ENCODE measurements at places on chromosomes 6 and 20.

DNA sequence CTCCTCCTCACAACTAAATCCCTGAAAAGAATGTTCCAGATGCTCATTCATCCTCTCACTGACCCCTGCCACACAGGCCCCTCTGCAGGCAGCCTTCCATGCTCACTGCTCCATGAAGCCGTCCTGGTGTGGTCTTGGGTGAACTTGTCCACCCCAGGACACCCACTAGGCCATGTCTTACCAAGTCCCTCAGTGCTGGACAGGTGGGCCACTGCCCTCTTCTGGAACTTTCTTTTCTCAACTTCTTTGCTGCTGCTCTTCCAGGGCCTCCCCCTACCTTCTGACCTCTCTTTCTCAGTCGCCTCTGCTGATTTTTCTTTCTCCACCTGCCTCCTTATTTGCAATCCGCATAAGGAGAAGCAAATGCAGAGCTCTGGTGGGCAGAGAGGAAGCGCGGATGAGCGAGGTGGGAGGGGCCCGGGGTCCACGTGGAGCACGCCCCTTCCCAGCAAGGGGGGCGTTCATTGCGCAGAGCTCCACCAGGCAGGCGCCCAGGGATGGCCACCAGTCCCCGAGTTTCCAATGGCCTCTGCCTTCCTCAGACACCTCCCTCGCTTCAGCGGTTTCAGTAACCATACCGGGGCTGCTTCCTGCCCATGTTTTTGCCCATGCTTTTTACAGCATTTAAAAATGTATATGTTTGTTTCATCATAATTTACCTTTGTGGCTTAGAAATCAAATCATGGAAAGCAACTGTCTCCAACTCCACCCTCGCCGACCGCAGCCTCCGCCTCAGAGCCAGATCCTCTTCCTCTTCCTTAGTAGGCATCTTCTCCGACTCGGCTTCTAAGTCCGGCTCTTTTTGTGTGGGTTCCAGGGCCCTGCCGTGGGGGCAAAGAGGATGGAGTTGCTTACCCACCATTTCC, 129.6 kb downstream of the ZDHHC14 start:
- no peaks in the 10 kb centered on the region for H3K4me1 ChIP-seq
- H3K4me3 ChIP-seq: no peak overlapping the region
- no peaks in the 10 kb centered on the region for H3K36me3 ChIP-seq
- no peaks in the 10 kb centered on the region for H3K27me3 ChIP-seq

DNA sequence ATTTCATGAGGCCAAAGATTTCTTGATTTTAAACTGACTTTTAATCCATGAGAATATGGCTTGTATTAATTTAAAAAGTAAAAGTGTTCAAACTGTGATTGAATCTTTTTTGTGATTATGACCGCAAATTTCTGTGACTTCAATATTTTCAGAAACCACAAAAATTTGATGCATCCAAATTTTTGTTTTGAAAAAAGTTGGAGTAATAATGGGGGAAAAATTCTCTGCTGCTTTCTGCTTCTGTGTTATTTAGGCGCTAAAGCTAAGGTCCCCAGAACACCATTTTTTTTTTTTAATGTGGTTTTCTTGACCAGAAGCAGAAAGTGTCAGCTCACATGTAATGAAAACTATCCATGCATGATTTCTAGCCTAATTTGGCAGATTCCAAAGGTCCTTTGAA, 65.3 kb downstream of the GRIK2 start:
- no peak overlapping the region for H3K4me3 ChIP-seq
- H3K4me1 ChIP-seq: no peaks in the 10 kb centered on the region
- H3K27ac ChIP-seq: no peak overlapping the region

- no peak overlapping the region for H3K27ac ChIP-seq
- no peak for DNase-seq
- no peaks in the 10 kb centered on the region for H3K27me3 ChIP-seq
- H3K4me3 ChIP-seq: no peak overlapping the region
- no peaks in the 10 kb centered on the region for H3K36me3 ChIP-seq
Measured at GRCh38 chr6:6751619-6752023, 163.1 kb downstream of the LY86 start.

GRCh38 chr20:8115436-8115835, 16.6 kb upstream of the PLCB1 start:
- DNase-seq: no peak
- no peak overlapping the region for H3K4me3 ChIP-seq
- H3K4me1 ChIP-seq: peaks cover 18% of the 10 kb centered on the region
- no peaks in the 10 kb centered on the region for H3K36me3 ChIP-seq
- no peaks in the 10 kb centered on the region for H3K27me3 ChIP-seq
- H3K27ac ChIP-seq: no peak overlapping the region

DNA sequence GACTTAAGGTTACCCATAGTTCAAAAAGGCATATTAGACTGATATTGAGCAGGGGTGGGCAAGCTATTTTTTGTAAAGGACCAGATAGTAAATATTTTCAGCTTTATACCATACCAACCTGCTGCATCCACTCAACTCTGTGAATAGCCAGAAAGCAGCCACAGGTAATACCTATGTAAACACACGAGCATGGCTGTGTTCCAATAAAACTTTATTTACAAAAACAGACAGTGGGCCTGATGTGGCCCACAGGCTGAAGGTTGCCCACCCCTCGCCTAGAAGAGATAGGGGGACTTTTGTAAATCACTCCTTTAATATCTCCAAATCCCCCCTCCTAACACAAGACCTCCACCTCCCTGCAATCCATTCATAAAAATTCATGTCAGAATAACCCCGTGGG, 64.4 kb downstream of the PSMG4 start:
- no peaks in the 10 kb centered on the region for H3K27me3 ChIP-seq
- no peak for DNase-seq
- no peak overlapping the region for H3K4me3 ChIP-seq
- no peak overlapping the region for H3K27ac ChIP-seq

DNA sequence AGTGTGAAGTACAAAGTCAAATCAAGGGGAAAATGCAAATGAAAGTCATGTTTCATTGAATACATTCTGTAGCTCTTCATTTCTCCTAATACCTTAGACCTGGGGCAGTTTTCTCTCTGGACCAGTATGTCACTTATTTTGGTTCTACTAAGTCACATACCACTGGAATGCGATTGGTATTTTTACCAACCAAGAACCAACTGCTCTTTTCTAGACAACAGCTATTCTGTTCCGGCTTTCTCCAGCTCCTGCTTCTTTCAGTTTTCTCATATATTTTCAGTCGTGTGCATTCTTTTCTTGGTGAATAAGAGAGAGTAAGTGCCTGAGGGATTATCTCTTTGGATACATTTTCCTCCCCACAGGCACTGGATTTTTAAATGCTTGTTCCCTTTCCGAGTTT, 39.2 kb upstream of the SPACA1 start:
- no peaks in the 10 kb centered on the region for H3K4me1 ChIP-seq
- H3K4me3 ChIP-seq: no peak overlapping the region
- no peaks in the 10 kb centered on the region for H3K36me3 ChIP-seq
- no peaks in the 10 kb centered on the region for H3K27me3 ChIP-seq
- no peak overlapping the region for H3K27ac ChIP-seq
- no peak for DNase-seq

- no peak for DNase-seq
- no peak overlapping the region for H3K4me3 ChIP-seq
- no peaks in the 10 kb centered on the region for H3K27me3 ChIP-seq
- no peaks in the 10 kb centered on the region for H3K36me3 ChIP-seq
- no peak overlapping the region for H3K27ac ChIP-seq
Measured at GRCh38 chr6:159212028-159212427, 42.8 kb downstream of the FNDC1 start.

DNA sequence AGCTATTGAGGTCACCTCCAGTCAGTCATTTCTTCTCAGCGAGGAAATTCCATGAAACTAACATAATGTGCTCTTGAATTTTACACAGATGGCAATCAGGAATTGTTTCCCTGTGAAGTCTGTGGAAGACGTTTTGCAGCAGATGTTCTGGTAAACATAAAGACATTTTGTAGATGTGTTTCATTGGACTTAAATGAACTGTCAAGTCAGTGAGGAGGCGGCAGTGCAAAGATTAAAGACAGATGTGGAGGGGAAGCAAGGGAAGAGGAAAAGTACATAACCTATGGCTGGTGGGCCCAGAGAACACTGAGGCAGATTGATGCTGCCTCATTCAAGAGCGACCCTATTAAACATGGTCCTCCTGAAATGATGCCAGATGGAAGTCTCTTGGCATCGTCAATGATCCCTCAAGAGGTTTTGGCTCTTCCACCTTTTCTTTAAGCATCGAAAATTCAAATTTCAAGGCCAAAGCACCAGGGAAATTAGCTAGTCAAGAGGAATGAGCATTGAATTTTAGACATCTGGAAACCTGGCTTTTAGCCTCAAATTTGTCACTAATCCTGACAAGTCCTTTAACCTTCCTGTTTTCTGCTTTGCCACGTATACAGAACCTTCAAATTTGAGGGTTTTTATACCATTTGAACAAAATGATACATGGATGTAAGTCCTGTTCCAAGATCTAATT, 20.1 kb downstream of the ZC2HC1B start:
- no peak for DNase-seq
- H3K36me3 ChIP-seq: no peaks in the 10 kb centered on the region
- H3K4me3 ChIP-seq: no peak overlapping the region
- H3K27me3 ChIP-seq: no peaks in the 10 kb centered on the region
- no peaks in the 10 kb centered on the region for H3K4me1 ChIP-seq

GRCh38 chr6:129871221-129871620, 10.1 kb upstream of the TMEM244 start:
- no peak for DNase-seq
- H3K27ac ChIP-seq: no peak overlapping the region
- no peaks in the 10 kb centered on the region for H3K27me3 ChIP-seq
- no peaks in the 10 kb centered on the region for H3K4me1 ChIP-seq
- H3K4me3 ChIP-seq: no peak overlapping the region

GRCh38 chr20:1293641-1294379, 27.7 kb downstream of the SNPH start:
- no peak overlapping the region for H3K27ac ChIP-seq
- H3K27me3 ChIP-seq: no peaks in the 10 kb centered on the region
- no peak overlapping the region for H3K4me3 ChIP-seq
- H3K4me1 ChIP-seq: no peaks in the 10 kb centered on the region

- DNase-seq: no peak
- peaks cover 30% of the 10 kb centered on the region for H3K36me3 ChIP-seq
- H3K27ac ChIP-seq: peak overlapping the region; percentile 99
- H3K4me3 ChIP-seq: peak overlapping the region; percentile 77
- peaks cover 73% of the 10 kb centered on the region for H3K4me1 ChIP-seq
Measured at GRCh38 chr6:108565091-108565766, 4.5 kb downstream of the FOXO3 start.

DNA sequence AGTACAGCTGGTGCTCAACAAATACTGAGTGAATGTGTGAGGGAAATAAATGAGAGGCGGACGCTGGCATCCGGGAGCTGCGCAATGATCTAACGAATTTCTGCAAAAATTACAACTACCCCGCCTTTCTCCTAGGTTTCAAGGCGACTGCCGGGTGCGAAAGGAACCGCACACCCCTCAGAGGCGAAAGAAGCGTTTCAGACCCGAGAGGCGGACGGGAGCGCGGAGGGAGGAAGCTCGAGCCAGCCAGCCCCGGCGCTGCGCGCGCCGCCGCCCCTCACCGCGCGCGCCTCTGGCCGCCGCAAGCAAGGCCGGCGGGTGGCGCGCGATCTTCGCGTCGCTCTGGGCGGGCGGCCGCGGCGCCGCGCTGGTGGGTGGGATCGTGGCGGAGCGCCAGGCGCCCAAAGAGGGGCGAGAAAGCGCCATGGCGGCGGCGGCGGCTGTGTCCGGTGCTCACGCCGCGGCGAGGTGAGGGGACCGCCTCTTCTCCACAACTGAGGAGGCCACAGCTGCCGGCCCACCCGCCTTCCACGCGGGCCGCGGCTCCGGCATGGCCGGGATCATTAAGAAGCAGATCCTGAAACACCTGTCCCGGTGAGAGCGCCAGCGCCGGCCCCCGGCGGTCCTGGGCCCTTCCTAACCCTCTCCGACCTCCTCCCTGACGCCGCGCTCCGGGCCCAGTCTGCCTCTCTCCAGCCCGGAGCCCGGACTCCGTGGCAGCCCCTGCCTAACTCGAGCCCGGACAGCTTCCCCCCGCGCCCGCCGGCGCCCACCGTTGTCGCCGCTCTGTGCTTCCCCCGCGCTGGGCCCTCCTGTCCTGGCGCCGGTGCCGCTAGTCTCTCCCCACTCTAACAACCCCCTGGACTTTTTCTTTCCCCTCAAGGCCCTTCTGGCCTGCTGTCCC, at the start of gene BLTP3A:
BLTP3A (plus strand) TSS at position 383 of the 904 bp plus-strand sequence; CDS start at position 551, 168 bp downstream.
- H3K4me1 ChIP-seq: peaks cover 6% of the 10 kb centered on the region
- H3K4me3 ChIP-seq: peak within 1 kb of the TSS; percentile 81
- no peaks in the 10 kb centered on the region for H3K36me3 ChIP-seq
- DNase-seq: peak; percentile 86
- H3K27ac ChIP-seq: peak within 1 kb of the TSS; percentile 87

DNA sequence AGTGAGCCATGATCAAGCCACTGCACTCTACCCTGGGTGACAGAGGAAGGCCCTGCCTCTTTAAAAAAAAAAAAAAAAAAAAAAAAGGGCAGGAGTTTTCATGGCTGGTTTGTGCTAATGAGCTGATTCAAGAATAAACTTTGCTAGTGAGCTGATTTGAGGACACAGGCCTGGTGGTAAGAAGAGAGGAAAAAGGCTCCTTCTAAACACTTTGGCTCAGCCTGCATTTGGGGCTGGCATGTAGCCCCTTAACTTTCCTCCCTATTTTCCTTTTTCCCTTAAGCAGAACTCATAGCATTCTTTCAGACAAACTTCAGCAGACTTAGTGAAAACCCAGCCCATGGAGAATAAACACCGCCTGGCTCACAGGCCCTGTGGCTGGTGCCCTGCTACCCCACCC, 432.7 kb downstream of the PTPRT start:
- H3K4me1 ChIP-seq: no peaks in the 10 kb centered on the region
- no peak overlapping the region for H3K27ac ChIP-seq
- no peaks in the 10 kb centered on the region for H3K27me3 ChIP-seq
- no peak for DNase-seq

- no peaks in the 10 kb centered on the region for H3K36me3 ChIP-seq
- DNase-seq: no peak
- no peak overlapping the region for H3K27ac ChIP-seq
- no peak overlapping the region for H3K4me3 ChIP-seq
Measured at GRCh38 chr6:147137986-147138385, 66.2 kb upstream of the STXBP5 start.

DNA sequence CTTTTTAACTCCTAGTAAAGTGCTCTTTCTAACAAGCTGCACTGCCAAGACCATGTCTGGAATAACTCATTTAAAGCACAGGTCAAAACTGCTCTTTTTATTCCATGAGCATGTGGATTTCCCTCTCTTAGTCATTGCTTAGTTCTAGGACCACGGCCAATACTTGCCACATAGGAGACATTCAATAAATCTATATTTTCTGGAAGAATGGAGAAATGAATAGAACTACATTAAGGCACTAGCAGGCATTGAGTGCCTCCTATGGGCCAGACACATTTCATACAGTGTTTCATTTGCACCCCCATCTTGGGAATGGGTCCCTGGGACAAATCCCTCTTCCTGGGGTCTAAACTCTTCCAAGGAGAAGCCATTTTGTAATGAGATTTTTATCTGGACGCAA, 552.8 kb upstream of the CITED2 start:
- H3K4me3 ChIP-seq: no peak overlapping the region
- no peaks in the 10 kb centered on the region for H3K4me1 ChIP-seq
- no peak for DNase-seq
- H3K27ac ChIP-seq: no peak overlapping the region
- H3K36me3 ChIP-seq: no peaks in the 10 kb centered on the region
- no peaks in the 10 kb centered on the region for H3K27me3 ChIP-seq

- no peak overlapping the region for H3K4me3 ChIP-seq
- no peak for DNase-seq
- H3K27ac ChIP-seq: no peak overlapping the region
Measured at GRCh38 chr6:54244430-54244829, 63.8 kb upstream of the TINAG start.

- no peak overlapping the region for H3K27ac ChIP-seq
- peaks cover 22% of the 10 kb centered on the region for H3K27me3 ChIP-seq
- no peak for DNase-seq
- no peaks in the 10 kb centered on the region for H3K36me3 ChIP-seq
- peaks cover 22% of the 10 kb centered on the region for H3K4me1 ChIP-seq
Measured at GRCh38 chr6:1616701-1617463, 7.2 kb downstream of the FOXC1 start.
